AML-193 (cell line): ENCODE measurements at places on chromosomes 7 and 10.

GRCh38 chr7:44386139-44386913 lies 60.9 kb upstream of the CAMK2B start:
- no peak for DNase-seq

GRCh38 chr7:74106846-74107245 lies 23.2 kb downstream of the LIMK1 start:
- DNase-seq = no peak

- DNase-seq = no peak
Measured at GRCh38 chr7:84389242-84389641, 194.7 kb upstream of the SEMA3A start.

GRCh38 chr10:84095811-84096497 lies 43.4 kb upstream of the GHITM start:
- DNase-seq = no peak

- DNase-seq = no peak
Measured at GRCh38 chr10:34333513-34333912, 481.6 kb downstream of the PARD3 start.

GRCh38 chr10:98391065-98391464 lies 23.9 kb downstream of the PYROXD2 start:
- peak; percentile 84 for DNase-seq

DNA sequence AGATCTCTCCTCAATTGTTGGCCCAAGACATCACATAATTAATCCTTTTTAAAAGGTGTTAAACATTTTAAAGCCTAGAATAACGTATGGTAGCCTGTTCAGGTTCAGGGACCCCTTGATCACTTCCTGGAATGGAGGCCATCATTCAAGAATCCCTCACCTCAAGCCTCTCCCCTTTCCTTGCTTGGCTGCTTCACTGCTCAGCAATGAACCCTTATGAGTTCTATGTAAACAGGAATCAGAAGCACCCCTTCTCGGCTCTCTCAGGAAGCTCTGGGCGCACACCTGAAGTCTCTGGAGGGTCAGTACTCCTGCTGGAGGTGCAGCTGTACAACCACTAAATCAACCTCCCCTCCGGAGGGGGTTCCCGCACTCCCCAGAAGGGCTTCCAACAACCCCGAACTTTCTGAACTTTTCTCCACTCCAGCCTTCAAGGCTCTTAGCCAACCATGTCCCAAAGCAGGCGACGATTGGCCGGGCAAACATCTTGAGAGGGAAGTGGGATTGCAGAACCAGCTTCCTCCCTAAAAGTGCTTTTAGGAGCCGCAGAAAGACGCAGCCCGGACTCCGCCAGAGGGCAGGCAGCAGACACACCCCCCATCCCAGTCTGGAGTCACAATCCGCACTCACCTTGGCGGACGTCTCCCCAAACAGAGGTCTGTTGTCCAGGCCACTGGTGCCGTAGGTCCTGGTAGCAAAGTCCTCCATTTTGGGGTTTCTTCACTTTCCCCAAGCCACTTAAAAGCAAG lies 562 bp downstream of the TMEM243 start:
- DNase-seq = peak; percentile 65

DNA sequence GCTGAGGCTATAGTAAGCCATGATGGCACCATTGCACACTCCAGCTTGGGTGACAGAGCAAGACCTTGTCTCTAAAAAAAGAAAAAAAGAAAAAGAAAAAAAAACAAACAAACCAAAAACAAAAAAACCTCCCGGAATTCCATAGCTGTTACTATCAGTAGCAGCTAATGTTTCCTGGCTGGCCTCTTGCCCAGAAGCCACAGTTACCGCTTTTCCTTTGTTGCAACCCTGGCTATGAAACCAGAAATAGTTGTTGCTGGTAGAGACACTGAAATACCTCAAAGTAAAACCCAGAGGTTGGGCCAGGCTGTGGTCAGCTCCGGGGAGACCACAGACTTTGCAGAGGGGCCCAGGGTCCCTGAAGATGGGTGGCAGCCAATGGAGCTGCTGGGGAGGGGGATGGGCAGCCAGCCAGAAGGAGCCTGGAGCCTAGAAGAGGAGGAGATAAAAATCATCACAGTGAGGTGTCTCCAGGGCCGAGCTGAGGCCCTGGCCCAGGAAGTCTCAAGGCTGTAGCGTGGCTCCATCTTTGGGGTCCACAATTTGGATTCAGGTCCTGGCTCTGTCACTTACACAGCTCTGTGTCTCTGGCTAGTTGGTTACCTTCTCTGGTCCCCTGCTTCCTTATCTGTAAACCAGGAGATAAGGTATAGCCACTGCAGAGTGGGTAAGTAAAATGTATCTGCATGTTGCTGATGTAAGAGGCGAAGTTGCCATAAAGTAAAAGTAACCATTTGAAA lies 3.4 kb upstream of the CHST12 start:
- peak; percentile 90 for DNase-seq

DNA sequence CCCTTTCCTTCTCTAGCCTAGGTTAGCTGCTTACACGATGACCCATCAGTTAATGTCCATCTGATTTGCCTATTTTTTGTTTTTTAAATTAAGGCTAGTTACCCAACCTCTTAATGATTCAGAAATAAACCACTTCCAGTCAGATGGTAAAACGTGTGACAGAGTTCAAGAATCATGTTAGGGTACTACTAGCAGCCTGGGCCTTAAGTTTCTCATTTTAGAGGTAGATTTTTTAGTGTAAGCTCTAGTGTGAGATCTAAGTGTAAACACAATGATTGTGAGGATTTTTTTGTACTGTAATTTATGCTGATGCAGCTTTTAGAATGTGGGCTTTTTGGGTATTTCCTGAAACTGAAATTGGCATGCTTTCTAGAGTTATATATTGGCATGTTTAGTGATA lies 130.0 kb downstream of the CDK14 start:
- DNase-seq = no peak

- DNase-seq = no peak
Measured at GRCh38 chr10:35643151-35644049, 1.3 kb upstream of the FZD8 start.

DNA sequence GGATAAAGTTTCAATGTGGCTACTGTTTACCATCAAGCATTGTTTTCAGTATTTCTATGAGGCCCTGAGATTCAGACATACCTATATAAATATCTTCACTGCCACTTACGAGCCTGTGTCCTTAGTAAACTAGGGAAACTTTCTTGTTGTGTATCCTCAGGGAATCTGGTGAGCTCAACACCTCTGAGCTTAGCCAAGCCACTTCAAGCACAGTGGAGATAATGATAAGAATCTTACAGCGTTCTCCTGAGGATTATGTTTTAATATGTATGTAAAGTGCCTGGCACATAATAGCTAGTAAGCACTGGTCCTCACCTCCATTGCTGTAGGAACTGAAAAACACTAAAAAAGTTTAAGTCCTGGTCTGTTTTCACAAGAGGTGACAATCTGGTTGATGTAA lies 268.3 kb downstream of the SKIDA1 start:
- no peak for DNase-seq

GRCh38 chr10:100725869-100726426 lies 19.4 kb upstream of the PAX2 start:
- DNase-seq = no peak

DNA sequence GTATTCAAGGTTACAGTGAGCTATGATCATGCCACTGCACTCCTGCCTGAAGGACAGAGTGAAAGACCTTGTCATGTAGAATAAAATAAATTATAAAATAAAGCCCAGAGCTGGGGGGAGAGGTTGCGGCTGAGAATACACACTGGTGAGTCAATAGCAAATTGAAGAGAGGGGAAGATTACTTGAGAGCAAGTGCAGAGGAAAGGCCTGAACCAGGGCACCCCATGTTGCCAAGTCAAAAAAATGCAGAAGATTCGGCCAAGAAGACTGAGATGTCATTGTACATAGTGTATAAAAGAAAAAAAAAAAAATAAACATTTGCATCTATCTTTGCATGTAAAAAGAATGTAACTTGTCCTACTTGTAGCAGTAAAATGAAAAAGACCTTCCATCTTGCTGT lies 32.5 kb downstream of the RHEB start:
- DNase-seq = no peak

GRCh38 chr7:156397249-156397648 lies 243.3 kb upstream of the RNF32 start:
- DNase-seq = no peak

DNA sequence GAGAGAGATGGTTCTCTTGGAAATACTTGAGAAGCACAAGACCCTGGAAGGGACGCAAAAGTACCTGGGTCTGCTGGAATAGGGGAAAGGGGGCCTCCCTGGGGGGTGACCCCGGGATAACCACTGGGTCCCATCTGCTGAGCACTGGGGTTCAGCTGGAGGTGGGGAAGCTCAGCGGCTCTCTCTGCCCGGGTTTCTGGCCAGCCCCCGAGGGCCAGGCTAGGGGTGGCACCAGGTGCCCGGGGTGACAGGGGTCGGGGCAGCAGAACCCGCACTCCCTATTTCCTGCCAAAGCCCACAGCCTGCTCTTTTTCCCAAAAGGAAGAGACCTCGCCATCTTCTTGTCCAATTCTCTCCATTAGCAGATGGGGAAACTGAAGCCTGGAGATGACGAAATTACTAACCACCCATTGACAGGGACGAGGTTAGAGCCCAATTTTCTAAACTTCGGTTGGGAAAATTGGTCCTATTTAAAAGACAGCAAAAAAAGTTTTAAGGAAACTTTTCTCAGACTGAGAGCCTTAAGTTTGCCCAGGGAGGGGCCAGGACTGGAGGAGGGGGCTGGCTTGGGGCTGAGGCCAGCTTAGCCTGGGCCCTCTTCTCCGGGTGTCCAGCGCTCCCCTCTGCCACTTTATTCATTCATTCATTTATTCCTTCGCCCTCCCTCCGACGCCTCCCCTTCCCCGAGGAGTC lies 17.8 kb upstream of the GATA3 start:
- no peak for DNase-seq

DNA sequence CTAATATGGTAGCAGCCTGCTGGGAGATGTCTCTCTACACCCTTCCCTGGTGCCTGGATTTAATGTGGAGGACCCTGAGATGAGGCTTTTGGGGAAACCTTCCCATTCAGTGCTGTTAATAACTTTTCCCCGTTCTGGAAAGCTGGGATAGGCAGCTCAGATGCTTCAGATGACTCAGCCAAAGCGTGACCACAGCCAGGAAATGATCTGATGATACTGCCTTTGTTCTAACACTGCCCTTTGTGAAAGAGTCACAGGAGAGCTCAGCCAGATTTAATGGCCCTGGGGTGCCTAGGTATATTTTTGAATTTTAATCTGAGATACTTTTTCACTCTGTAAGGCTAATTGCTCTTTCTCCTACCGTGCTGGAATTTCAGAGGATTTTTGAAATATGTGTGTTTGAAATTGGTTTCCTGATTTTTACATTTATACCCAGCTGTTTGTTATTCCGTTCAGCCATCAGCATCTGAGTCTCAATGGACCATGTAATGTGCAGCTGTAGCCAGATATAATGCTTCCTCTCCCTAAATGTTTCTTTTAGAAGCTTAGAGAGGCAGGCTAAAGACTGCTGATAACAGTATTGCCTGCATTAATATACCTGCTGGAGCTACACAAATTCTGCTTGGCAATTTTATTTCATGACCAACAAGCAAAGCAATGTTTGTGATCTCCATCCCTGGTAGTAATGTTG lies 17.8 kb downstream of the CELF2 start:
- no peak for DNase-seq

DNA sequence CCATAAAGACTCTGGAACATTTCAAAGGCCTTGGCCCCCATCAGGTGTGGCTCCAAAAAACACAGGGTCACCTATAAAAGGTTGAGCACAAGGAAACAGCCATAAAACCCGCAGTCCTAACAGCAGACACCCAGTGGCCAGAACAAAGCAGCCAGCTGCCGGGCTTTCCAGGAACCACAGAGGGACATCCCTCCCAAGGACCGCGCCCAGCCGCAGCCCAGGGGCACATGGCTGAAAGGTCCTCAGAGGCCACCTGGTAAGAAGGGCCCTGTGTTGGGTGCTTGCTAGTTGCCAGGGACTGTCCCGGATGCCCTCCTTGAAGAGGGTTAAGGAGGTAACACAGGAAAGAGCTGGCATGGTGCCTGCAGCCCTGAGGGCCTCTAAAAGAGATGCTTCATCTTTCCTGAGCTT lies 32.7 kb downstream of the KCNMA1 start:
- DNase-seq = no peak

- DNase-seq = no peak
Measured at GRCh38 chr10:88110822-88111221, 247.4 kb downstream of the PTEN start.

- no peak for DNase-seq
Measured at GRCh38 chr7:98984126-98984525, 105.8 kb downstream of the TRRAP start.

DNA sequence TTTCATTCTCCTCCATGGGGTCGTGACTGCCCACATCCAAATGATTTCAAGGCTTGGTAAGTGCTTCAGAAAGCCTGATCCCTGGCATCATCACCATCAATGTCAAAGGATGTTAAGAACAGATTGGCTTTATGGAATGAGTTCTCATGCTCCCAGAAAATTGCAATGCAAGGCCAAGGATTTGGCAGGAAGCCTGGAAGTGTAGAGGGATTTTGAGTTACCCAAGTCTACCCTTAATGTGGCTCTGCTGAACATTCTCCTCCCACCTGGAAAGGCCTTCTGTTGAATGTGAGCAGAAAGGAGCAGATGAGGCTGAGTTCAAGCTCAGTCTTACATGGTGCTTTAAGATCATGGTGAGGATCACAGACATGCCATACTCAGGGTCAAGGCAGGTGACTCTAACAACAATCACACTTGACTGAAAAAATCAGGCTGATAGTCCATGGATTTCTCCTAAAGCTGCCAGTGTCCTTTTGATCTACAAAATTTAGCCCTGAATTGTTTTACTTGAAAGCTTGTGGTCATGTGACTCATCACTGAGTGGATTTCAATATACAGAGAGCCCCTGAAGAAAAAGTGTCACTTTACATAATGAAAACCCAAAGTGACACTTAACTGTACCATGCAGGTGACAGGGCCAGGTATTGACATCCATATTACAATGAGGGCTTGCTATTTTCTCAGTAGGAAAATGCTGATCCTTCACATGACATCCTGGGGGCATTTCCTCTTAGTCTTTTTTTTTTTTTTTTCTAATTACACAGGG lies 111.1 kb upstream of the PDLIM1 start:
- DNase-seq = no peak

DNA sequence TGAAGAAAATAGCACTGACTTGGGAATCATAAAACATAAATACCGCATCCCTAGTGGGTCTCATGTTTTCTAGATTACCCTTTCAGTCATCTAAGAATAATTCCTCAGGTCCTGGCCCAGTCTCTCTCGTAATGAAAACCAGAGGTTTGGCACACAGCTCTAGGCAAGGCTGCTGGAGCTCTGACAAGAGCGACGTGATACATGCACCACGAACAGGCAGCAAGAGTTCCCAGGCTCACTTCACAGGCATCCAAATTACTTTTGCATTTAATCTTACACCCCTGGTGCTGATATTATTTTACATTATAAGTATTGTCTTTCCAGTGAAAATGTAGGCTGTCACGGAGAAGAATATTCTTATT lies 105.2 kb downstream of the THSD7A start:
- DNase-seq = no peak

- DNase-seq = no peak
Measured at GRCh38 chr7:122412441-122412840, 107.9 kb upstream of the FEZF1 start.
